ENCODE measurements at places on chromosomes 1 and 21.

GRCh38 chr1:111162488-111162880 lies 22.5 kb downstream of the CEPT1 start:
- no peak for DNase-seq

DNA sequence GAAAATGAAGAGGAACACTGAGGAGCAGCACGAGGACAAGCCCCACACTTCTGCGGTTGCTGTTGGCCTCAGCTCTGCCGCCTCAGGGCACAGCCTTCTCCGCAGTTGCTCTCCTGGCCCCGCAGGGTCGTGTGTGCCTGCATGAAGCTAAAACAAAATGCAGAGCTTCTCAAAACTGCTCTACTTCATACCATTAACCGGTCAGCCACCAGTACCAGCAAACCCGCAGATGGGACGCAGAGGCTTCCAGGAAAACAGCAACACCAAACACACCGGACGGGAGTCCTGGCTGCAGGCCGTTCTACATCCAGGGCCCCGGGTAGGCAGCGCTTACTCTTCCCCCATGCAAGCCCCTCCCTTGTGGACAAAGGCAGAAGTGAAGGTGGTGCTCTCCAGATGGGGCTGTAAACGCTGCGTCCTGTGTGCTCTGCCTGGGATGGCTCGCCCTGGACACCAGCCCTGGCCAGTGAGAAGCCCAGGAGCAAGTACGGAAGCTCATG lies 7.1 kb upstream of the C1orf159 start:
- peak; percentile 44 for DNase-seq

DNA sequence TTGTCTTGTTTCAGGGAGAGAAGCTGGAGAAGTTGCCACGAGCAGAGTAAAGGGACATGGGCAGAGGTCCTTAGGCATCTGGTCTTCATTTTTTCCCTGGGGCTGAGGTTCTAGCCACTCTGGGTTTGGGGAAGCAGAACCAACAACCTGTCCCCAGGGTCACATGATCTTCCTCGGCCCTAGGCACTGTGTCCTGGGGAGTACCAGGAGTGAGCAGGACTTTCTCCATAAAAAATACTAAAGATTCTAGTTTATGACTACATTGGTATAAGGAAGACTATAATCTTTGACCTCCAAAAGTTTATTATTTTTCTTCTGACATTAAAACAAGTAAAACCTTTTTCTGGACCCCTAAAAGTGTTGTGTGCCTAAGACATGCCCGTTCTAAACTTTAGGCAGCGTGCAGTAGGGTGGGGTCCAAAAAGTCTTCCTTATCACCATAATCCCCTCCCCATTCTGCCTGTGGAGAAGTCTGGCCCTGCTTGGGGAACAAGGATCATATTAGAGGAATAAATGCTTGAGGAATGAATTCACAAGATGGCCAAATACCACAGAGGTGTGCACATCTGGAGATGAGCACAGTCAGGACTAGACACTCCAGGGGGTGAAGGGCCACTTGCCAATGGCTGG lies 19.3 kb upstream of the IGSF3 start:
- DNase-seq = no peak

- no peak for DNase-seq
These were observed 50.0 kb downstream of the TNR start for GRCh38 chr1:175693364-175693763.

DNA sequence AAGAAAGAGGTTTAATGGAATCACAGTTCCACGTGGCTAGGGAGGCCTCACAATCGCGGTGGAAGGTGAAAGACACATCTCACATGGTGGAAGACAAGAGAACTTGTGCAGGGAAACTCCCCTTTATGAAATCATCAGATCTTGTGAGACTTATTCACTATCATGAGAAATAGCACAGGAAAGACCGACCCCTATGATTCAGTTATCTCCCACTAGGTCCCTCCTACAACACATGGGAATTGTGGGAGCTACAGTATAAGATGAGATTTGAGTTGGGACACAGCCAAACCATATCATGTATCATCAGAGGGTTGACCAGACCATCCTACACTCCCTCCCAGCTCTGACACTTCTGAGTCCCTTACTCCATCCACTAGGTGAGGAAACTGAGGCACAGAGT lies 143.9 kb upstream of the KLHDC7A start:
- no peak for DNase-seq

DNA sequence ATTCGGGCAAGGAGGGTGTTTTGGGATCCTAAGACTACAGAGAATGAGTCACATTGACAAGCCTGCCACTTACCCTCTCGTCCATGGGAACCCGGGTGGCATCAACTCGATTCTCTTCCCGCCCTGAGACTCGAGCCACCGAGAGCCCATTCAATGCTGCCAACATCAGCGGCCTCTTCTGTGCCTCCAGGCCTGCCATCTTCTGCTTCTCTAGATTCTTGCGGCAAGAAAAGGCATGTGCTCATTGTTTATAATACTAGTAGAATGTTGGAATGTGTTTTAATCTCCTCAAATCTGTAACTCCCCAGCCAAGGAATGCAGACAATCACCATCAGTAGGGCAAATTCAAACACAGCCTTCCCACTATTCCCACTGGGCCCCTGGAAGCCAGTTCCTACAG lies 96.9 kb downstream of the SMYD2 start:
- no peak for DNase-seq
